ENCODE measurements at places on chromosomes 1 and 21.
A peak's percentile ranks its signal among the peaks of the same experiment; 100 is the strongest.

- H3K4me3 ChIP-seq: no peak overlapping the region
- H3K27me3 ChIP-seq: no peaks in the 10 kb centered on the region
- H3K36me3 ChIP-seq: no peaks in the 10 kb centered on the region
- DNase-seq: no peak
- H3K27ac ChIP-seq: no peak overlapping the region
These were observed 23.6 kb upstream of the PKP1 start for GRCh38 chr1:201259476-201260235.

- no peaks in the 10 kb centered on the region for H3K27me3 ChIP-seq
- no peaks in the 10 kb centered on the region for H3K36me3 ChIP-seq
- H3K4me1 ChIP-seq: peaks cover 3% of the 10 kb centered on the region
- peak; percentile 7 for DNase-seq
These were observed 7.4 kb upstream of the RGS2 start for GRCh38 chr1:192801451-192801850.

DNA sequence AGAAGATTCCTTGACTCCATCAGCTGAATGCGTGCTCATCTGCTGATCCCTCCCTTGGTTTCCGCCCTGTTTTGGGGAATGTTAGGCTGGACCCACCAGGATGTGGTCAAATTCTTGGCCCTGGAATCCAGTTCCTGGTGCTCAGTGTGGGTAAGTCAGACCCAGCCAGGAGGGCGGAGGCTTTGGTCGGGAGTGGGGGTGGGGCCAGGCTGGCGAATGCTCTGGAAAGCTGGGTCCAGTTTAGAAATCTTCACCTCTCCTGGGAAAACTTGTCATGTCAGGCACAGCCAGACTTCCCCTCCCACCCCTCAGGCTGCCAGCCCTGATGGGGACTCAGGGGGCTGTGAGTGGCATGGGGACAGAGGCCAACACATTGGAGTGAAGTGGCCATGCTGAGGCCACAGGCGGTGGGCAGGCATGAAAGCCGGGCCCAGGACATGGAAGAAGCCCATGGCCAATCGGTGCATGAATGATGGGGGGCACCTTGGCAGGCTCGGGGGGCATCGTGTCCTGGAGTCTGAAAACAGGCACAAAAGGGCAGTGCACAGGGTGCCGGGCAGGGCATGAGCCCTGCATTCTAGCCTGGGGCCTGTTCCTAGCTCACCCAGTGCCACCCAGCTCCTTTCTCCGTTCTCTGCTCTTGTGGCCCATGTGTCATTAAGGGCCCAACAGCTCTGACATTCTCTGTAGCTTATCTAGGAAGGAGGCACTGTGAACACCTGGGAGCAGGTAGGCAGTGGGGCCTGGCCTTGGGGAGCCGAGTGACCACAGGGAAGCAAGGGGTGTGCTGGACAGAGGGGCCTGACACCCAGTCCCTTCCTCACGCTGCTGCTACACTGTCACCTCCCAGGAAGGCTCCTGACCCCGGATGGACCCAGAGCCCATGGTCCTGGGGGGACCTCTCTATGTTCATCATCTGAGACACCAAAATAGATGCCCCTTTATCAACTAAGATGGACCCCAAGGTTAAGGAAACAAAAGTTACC, 14.6 kb upstream of the PADI1 start:
- no peak overlapping the region for H3K4me3 ChIP-seq
- H3K36me3 ChIP-seq: no peaks in the 10 kb centered on the region
- H3K4me1 ChIP-seq: peaks cover 28% of the 10 kb centered on the region
- no peaks in the 10 kb centered on the region for H3K27me3 ChIP-seq

GRCh38 chr1:8345621-8346415, 27.9 kb downstream of the SLC45A1 start:
- peaks cover 15% of the 10 kb centered on the region for H3K4me1 ChIP-seq
- H3K27me3 ChIP-seq: no peaks in the 10 kb centered on the region
- no peak overlapping the region for H3K27ac ChIP-seq
- no peak for DNase-seq

DNA sequence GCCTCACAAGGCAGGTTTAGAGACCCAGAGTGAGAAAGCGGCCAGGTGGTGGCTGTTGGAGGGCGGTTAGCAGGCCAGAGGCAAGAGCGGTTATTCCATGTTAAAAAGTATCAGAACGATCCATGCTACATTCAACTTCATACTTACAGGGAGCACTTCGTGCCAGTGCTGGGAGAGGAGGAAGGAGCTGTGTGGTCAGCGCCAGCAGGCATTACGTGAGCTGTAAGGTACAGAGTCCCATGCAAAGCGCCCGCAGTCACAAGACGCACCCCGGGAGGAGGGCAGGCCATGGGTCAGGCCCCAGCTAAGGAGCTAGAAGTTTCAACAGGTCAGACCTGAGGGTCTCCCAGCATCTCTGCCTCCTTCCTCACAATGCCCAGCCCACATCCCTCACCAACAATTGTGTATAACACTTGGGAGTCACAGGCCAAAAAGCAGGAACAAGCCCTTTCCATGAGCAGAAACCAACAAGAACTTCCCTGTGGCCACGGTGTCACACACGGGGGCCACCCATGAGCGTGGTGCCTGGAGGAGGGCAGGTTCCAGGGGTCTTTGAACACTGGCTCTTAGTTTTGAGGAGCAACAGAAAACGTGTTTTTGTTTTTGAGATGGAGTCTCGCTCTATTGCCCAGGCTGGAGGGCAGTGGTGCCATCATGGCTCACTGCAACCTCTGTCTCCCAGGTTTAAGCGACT, 21.8 kb upstream of the GPR153 start:
- no peak for DNase-seq
- H3K4me1 ChIP-seq: peaks cover 11% of the 10 kb centered on the region
- H3K27me3 ChIP-seq: no peaks in the 10 kb centered on the region
- peaks cover 8% of the 10 kb centered on the region for H3K36me3 ChIP-seq
- H3K27ac ChIP-seq: no peak overlapping the region
- H3K4me3 ChIP-seq: no peak overlapping the region

- H3K27ac ChIP-seq: no peak overlapping the region
- peaks cover 6% of the 10 kb centered on the region for H3K4me1 ChIP-seq
- DNase-seq: no peak
- peaks cover 7% of the 10 kb centered on the region for H3K36me3 ChIP-seq
- H3K4me3 ChIP-seq: no peak overlapping the region
These were observed 42.3 kb downstream of the RUNX1 start for GRCh38 chr21:35006771-35007170.

GRCh38 chr1:213163278-213163711, 112.3 kb downstream of the RPS6KC1 start:
- H3K4me3 ChIP-seq: no peak overlapping the region
- no peaks in the 10 kb centered on the region for H3K27me3 ChIP-seq
- H3K4me1 ChIP-seq: no peaks in the 10 kb centered on the region
- H3K36me3 ChIP-seq: no peaks in the 10 kb centered on the region

DNA sequence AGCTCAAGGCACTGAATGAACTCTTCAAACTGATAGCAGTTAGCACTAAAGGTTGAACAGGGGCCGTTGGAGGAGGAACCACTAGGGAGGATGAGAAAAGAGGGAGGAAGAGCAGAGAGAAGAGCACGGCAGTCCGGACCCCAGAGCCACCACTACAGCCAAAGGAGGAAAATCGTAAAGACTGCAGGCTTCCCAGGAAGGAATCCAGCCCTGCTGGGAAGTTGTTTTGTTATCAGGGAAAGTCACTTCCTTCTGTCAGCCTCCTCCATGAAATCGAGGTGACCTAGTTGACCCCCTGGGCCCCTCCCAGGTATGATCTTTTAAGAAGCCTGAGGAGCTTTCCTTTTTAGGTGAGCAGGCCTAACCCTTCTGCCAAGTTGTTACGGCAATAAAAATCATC, 88.2 kb downstream of the PBX1 start:
- H3K36me3 ChIP-seq: no peaks in the 10 kb centered on the region
- H3K4me3 ChIP-seq: no peak overlapping the region
- peaks cover 25% of the 10 kb centered on the region for H3K4me1 ChIP-seq
- no peaks in the 10 kb centered on the region for H3K27me3 ChIP-seq
- DNase-seq: no peak
- no peak overlapping the region for H3K27ac ChIP-seq
